ENCODE measurements at places on chromosomes 2 and 18.

- DNase-seq: no peak
These were observed 113.9 kb downstream of the MAP4K4 start for GRCh38 chr2:101811226-101812015.

DNA sequence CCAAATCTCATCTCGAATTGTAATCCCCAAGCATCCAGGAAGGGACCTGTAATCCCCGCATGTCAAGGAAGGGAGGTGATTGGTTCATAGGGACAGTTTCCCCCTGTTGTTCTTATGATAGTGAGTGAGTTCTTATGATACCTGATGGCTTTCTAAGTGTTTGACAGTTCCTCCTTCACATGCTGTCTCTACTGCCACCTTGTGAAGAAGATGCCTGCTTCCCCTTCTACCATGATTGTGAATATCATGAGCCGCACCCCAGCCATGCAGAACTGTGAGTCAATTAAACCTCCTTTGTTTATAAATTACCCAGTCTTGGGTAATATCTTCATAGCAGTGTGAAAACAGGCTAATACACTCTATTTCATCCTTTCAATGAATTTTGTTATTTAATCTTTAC, 446.7 kb downstream of the RNF144A start:
- DNase-seq: no peak

DNA sequence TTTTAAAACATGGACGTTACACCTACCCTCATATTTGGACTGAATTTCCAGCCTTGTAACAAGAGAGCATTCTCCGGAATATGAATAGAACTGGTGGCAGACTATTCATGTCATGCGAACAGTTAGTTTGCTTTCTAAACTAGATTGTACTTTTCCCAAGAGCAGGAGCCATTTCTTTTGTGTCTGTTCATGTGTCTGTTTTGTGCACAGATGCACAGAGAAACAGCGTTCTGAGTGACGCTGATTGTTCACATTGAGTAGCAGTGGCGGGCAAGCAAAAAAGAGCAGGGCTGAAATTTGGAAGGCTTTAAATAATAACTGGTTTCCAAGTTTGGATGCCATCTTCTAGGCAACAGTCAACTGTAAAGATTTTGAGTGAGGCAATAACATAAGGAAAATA, 200.3 kb downstream of the NRXN1 start:
- DNase-seq: no peak

DNA sequence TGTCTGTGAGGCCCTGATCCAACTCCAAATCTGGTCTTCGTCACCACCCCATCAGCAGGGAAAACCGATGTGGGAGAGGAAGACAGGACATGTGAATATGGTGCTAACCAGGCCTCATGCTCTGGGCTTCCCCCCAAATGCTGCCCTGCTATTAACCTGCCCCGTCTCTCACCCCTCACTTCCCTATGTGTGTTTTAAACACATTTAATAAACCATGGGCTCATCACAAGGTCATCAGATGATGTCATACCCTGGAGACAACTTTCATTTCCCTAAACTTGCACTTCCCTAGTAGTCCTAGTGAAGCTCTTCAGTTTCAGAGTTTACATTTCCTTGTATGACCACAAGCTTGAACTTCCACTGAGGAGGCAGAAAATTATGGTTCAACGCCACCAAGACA, 49.9 kb downstream of the CD8B2 start:
- DNase-seq: no peak

GRCh38 chr18:7566244-7566566, 911 bp upstream of the PTPRM start:
- no peak for DNase-seq

GRCh38 chr2:161763153-161763552, 138.9 kb downstream of the SLC4A10 start:
- DNase-seq: no peak

DNA sequence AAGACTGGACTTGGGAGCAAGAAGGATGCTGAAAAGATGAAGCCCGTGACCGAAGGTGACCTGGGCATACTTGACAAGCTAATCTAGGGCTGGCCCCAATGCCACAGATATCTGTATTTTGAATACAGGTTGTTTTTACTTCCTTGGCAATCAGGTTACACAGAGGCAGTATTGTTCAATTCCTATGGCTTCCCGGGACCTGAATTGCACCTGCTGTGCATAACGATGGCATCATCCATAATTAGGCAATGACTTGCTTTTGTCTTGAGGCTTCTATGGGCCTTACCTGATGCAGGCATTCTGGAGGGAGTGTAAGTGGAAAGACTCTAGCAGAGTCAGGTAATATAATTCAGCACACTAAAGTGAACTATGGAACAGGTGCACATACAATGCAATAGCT, 60.6 kb upstream of the CUL3 start:
- no peak for DNase-seq

DNA sequence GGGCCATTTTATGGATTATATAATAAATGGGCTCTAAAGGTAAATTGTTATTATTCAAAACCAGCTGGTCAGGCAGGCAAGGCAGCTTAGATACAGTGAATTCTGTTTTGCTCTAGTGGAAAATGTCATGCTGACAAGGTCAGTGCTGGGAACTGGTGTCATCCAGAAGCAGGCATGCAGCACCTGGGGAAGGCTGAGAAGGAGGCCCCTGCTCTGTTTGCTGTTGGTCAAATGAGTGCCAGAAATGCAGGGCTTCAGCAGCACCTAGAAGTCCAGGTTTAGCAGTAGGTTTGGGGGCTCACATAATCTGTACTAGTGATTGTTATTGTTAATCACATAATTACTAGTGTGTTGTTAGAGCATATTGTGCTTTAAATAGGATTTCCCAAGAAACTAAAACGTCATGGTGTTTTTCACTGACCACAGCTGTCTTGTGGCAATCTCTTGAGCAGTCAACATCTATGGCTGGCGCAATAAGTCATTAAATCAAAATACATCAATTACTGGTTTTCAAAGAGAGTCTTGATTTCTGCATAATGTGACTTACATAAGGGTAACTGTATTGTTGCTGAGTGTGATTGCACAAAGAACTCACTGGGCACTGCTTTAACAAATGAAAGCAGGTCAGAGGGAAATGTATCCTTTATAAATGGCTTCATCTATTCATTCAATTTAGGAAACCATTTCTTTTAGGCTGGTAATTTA, 99.1 kb downstream of the MYO3B start:
- no peak for DNase-seq

GRCh38 chr2:127080226-127080937, 26.6 kb downstream of the BIN1 start:
- DNase-seq: peak; percentile 49

DNA sequence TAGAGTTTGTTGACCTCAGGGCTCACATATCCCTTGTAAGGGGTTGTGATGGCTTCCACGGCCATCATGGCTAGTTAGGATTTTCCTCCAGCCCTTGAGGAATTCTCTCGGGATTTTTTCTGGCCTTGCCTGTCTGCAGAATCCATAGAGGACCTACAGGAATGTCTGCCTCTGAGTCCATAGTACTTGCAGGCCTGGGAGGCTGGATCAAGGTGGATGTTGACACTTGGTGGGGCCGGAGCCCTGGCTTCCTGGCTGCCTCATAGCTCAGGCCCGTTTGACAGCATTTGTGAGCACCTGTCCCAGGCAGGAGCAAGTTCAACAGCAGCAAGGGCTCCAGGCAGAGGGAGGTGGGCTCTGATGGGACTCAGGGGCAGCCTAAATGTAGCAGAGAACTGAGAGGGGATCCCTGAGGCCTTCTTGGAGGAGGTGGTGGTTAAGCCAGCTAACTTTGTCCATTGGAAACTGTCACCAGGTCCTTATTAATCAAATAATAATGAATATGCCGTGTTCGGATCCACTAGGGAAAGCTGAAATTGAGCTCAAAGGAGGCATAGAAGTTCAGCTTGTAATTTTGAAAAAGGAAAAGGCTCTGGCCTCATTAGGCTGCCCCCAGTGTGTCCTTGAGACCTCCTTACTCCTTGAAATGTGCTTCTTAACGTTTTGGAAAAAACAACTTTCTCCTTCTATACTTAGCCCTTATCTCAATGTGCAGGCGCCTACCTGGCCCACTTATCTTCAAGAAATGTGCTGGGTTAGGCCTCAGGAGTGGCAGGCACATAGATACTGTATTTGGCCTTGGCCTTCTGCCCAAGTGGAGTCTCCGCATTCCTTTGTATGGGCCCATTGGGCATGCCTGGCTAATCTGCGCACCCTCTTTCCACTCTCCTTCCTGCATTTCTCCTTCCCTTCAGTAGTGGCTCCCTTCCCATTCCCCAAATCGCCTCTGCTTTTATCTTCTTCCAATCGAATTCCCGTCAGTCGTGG, 66.9 kb downstream of the HPCAL1 start:
- no peak for DNase-seq

- peak; percentile 79 for DNase-seq
These were observed 17.0 kb upstream of the CD8A start for GRCh38 chr2:86807468-86808275.

DNA sequence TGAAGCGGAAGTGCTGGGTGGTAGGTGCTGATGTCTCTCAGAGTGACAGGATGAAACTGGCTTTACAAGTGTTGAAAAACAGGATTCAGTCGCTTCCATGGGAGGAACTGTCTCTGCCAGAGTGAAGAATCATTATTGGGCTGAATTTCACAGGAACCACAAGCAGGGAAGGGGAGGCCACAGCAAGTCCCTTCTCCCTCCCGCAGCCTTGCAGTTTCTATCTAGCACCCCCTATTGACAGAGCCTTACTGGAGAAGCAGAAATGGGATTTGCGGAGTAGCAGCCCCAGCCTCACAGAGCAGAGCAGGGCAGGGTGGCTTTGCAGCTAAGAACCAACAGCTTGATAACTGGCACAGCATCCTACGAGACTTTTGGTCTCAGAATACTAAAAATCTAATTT, 33.3 kb upstream of the RMP24 start:
- DNase-seq: no peak

- no peak for DNase-seq
These were observed 34.7 kb downstream of the INPP4A start for GRCh38 chr2:98479371-98479770.

DNA sequence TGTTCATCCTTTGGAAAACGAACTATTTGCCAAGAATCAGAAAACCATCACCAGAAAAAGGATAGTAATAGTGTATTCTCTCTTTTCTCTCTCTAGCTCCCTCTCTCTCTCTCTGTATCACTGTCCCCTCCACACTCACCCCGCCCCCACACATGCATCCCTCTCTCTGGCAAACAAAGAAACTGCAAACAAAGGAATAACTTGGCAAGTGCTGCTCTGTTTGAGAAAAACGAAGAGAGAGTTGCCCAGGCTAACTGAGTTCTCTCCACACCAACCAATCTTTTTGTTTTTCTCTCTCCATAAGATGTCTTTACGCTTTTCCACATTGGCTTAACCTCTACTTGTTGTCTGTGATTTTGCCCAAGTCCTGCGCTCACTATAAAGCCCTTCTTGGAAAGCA, 316.2 kb downstream of the EPHA4 start:
- no peak for DNase-seq

Measured in stimulated activated CD8-positive, alpha-beta memory T cell treated with anti-CD3 and anti-CD28 coated beads, Interleukin-15, amount 100 ng/mL, for 48 hours (primary cell).